Mucosa of gallbladder (tissue), 1 donor: ENCODE measurements at places on chromosomes 2 and 18. TPM values are rescaled to one million over a fixed set of nuclear protein-coding genes. Genes with fewer than 3 reads are reported as not detected.

Gene ABCG8
- 2.6 TPM for total RNA-seq

Gene ACMSD
- total RNA-seq: 47.0 TPM

Gene TNFRSF11A
- 38.9 TPM for total RNA-seq

Gene VWA3B
- total RNA-seq: 0.58 TPM
